ENCODE measurements at places on chromosomes 2 and 18.

DNA sequence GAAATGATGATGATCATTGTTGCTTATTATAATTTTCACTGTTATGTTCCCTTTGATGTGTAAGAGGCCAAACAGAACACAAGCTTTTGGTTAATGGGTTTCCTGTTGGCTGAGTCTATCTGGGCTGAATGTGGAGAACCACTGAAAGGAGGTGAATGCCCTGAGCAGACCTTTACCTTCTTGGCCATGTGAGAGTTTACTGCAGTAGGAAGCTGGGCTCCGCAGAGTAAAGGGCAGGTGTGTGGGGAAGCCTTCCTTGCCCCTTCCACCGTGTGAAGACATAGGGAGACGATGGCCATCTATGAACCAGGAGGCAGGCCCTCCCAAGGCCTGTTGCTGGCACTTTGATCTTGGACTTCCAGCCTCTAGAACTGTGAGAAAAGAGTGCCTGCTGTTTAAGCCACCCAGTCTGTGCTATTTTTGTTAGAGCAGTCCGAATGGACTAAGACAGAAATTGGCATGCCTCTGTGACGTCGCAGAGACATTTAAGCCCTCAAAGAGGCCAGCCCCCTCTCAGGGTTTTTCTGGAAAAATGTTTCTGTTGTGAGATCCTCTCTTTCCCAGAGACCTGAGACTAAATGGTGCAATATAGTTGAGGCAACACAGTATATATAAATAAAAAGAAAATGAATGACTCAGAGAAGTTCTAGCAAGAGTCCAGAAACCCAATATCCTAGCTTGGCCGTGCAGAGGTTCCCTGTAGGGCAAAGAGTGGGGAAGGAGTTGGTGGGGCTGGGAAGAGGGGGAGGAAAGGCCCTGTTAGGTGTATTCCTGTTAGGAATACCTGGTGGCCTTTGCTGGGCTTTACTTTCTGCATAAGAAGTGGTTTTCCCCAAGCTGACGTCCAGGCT lies 121.9 kb upstream of the LGALSL start:
- DNase-seq: no peak

- DNase-seq: no peak
Measured at GRCh38 chr2:98936353-98937351, 627 bp upstream of the CRACDL start.

- no peak for DNase-seq
Measured at GRCh38 chr18:34495506-34495905, 214.6 kb upstream of the DTNA start.

GRCh38 chr2:79191816-79192215 lies 32.3 kb upstream of the REG3A start:
- no peak for DNase-seq

DNA sequence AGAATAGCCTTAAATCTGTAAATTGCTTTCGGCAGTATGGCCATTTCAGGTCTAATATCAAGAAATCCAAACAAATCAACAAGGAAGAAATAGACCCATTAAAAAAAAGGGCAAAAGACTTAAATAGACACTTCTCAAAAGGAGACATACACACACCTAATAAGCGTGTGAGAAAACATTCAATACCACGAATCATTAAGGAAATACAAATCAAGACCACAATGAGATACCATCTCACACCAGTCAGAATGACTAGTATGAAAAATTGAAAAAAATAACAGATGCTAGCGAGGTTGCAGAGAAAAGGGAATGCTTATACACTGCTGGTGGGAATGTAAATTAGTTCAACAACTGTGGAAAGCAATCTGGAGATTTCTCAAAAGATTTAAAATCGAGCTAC lies 243.2 kb downstream of the DSEL start:
- no peak for DNase-seq

GRCh38 chr18:66254121-66254520 lies 349.8 kb downstream of the CDH19 start:
- DNase-seq: no peak

GRCh38 chr2:5070257-5070656 lies 621.9 kb upstream of the SOX11 start:
- no peak for DNase-seq

- DNase-seq: no peak
Measured at GRCh38 chr18:73840319-73840945, 307.2 kb downstream of the FBXO15 start.

DNA sequence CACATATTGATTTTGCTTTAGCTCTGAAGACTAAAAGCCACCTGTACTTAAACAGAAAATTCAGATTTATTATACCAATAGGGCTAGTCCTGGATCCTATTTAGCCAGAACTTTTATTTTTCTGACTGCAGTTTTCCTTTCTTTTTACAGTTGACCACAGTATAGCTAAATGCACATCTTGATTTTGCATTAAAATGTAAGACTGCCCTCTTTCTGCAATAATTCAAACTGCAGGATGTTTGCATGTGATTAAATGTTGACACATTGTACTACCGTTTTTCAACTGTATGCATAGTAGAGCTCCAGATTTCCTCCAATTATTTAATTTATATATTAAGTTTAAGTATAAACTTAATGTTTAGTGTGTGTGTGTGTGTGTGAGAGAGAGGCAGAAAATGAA lies 1262.9 kb downstream of the SUCLG1 start:
- peak; percentile 27 for DNase-seq

DNA sequence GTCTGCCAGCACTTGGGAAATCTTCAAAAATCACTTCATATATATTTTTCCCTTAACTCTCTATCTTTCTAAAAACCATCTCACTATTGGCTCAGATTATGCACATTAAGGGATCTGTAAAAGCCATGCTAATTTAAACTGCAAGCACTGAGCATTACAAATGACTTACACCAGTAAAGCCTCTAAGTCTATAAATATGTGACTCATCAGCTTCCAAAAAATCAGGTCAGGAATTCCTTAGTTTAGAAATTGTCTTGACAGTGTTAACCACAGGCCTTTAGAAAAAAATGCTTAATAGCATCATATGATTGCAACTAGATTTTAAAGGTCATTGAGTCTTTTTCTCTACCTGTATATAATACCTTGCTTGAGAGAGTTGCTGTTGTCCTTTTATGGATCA lies 1113.6 kb upstream of the PIK3C3 start:
- peak; percentile 42 for DNase-seq

DNA sequence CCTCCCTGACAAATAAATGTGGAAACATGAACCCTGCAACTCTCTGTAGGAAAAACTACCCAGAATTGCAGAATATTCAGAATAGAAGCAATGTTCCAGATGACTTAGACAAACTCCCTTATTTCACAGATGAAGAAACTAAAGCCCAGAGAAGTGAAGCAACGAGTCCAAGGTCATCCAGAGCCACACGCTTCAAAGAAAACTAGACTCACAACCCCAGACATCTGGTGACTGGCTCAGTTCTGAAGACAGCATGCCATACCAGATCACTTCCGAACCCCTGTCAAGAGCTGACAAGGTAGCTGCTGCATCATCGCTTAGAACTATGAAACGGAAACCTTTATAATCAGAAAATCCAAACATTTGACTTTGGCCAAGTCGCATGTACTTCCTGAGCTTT lies 101.3 kb downstream of the PID1 start:
- no peak for DNase-seq

DNA sequence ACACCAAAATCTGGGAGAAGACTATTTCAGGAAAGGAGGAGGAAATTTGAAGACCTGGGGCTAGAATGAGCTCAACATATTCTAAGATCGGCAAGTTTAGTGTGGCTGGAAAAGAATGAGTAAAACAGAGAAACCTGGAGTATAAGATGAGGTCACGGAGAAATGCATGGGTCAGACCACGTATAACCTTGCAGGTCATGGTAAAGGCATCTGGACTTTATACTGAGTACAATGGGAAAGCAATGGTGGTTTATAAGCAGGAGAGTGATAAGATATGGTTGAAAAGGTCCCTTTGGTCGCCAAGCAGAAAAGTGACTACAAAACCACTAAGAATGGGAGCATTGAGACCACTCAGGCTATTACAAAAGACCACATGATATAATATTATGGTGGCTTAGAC lies 91.2 kb upstream of the CDKL4 start:
- no peak for DNase-seq
